Activated T-cell treated with anti-CD3 and anti-CD28 coated beads for 24 hours (primary cell): ENCODE measurements at places on chromosomes 1 and 21.

- no peak for DNase-seq
Observed at GRCh38 chr1:12405325-12406210, 175.7 kb downstream of the VPS13D start.

- no peak for DNase-seq
Observed at GRCh38 chr1:223137455-223138085, 5.5 kb downstream of the TLR5 start.

DNA sequence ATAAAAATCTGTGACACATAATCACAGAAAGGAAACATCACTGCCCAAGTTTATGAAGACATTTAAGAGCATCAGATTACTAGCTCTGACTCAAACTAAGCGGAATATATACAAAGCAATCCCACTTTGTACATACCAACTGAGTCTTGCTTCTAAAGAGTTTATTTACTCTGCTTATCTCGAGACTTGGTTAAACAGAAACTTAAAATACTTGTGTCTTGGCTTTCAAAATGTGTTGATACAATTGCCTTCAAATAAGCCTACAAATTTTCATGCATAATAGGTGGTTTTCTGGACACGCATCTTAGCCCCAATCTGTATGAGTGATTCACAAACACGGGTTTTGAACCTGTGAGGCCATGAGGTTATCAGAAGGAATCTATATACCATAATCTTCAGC, 21.0 kb downstream of the CD160 start:
- DNase-seq, result no peak

DNA sequence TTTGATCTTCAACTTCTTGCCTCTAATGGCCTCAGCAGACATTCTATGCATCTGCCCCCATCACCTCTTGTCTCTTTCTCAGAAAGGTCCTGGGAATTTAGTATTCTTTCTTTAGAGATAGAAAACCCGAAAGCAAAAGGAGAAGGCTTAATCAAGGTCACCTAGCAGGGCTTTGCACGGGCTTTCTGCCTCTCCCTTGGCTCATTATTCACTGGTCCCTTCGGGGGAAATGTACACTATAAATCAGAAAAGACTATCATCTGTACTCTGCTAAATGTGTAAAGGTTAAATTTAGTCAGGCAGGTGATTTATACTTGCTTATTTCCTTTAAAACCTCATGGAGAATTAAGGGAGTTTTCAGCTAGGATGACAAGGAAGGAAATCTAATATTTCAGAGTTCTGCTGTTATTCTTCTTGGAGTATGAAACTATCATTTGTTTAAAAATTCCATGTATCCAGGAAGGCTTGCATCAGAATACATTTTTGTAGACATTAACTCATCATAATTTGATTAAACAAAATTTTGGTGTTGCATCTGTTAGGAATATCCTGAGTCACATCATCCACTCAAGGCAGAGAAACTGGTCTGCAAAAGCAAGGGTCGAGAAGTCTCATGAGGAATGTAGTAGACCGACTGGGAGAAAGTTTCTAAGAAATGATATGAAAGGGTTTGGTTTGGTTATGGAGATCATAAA, 124.6 kb downstream of the GABPA start:
- DNase-seq, result no peak

DNA sequence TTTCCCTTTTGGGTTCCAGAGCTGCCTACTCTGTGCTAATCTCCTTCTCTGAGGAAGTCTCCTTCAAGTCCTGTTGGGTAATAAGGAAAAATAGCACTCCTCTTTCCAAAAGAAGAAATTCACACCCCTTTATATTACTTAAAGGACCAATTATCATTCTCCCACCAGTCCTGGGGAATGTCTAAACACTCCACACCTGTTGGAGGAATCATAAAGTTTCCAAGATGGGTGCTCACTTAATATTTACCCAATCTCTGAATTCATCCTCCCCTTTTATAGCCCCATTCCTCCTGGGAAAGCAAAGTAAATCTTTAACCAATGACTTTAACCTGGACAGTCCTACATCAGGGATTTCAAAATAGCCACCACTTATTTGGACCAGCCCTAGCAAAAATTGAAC, 873.1 kb downstream of the KCNT2 start:
- DNase-seq, result no peak

- DNase-seq, result no peak
Observed at GRCh38 chr1:180237869-180238476, 7.9 kb downstream of the LHX4 start.

DNA sequence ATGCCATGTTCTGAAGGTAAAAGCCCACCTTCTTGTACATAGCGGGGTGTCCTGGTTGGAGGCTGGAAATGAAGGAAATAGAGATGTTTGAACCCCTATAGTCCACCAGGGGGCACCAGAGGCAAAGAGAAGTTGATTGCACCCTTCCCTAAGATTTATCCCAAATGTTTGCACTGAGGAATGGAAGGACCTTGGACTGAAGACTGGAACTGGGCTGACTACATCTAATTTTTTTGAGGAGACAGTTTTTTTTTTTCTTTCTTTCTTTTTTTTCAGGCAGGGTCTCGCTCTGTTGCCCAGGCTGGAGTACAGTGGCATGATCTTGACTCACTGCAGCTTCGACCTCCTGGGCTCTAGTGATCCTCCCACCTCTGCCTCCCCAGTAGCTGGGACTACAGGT, 55.3 kb upstream of the EIF4G3 start:
- no peak for DNase-seq

GRCh38 chr1:76865696-76866286, 1.5 kb upstream of the ST6GALNAC5 start:
- no peak for DNase-seq

DNA sequence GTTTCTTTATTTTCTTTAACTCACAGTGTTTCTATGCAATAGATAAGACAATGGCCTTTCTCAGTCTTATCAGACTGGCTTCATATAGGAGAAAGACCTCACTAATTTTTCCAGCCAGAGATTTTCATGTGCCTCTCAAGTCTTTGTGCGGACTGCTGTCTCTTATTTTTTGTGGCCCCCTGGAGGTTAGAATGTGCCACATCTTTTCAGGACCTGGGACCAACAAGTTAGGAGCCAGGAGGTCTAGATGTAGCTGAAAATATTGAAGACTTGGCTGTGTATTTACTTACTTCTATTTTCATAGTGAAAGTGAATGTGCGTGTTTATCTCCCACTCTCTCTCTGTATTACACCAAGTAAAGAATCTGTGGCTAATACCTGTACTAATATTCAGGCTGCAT, 42.1 kb upstream of the CFHR3 start:
- no peak for DNase-seq

DNA sequence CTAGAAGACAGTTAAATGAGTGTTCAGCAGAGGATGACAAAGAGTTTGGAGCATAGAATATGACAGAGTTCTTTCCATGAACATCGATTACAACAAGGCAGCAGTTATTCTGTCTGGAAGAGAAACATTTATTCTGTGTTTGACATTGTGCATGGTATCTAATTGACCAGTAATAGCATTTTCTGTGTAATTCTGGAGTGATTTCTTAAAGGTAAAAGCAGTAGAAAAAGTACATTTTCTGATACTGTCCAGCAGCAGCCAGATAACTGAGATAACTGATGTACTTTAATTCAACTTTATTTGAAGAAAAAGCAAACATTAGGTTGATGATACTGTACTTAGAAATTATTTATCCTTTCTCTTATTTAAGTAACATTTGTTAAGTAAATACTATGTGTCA, 497.1 kb downstream of the AGBL4 start:
- no peak for DNase-seq

DNA sequence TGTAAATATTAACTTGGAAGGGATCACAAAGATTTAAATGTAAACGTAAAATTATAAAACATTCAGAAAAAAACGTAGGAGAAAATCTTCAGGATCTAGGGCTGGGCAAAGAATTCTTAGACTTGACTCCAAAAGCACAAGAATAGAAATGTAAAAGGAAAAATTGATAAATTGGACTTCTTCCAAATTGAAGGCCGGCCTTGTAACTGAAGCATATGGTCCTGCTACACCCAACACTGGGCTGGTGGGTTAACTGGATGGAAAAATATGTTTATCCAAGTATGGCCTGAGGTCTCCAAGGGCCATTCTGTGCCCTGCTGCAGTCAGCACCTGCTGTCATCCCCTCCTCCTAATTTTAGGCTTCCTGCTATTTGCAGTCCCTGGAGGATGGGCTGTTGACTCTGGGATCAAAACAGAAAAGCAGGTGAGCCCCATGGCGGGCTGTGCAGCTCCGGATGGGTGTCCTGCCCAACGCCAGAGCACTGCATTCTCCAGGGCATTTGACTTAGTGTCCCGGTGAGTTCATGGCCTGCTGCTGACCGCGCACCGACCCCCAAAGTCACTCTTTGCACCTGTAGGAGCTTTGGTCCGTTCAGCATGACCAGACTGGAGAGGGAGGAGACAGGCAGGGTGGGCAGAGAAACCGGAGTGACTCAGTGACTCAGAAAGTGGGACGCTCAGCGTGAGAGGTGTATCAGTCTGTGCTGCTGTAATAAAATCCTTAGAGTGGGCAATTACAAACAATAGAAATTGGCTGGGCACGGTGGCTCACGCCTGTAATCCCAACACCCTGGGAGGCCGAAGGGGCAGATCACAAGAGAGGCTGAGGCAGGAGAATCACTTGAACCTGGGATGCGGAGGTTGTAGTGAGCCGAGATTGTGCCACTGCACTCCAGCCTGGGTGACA, 6.1 kb upstream of the AIRE start:
- no peak for DNase-seq

DNA sequence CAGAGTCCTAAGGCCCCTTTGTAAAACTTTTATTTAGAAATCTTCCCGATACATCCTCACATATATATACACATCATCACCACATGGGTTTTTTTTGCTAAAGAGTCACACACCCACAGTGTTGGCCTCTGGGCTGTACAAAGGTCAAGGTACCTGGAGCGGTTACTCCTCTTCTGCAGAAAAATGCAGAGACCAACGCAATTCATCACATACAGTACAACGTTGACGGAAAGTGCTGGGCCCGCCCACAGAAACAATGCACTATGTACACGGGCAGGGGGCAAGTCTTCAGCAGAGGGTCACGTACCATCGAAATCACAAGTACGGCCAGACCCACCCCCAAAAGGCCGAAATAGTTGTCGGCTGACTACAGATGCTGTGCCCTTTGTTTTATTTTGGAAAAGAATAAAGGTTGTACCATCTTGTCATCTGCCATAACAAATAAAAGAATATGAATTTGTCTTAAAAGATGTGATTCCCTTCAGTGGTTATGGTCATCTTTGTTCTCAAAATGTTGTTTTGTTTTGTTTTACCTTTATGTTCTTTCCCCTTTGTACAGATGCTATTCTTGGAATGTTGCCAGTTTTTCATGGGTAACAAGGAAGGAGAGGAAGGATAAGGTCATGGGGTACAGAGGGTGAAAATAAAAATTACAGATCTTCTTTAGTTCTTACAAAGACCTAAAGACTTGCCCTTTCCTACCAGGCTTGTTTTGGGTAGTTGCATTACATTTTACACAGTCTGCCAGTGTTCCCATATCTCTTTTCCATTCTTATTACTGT, 15.6 kb downstream of the TAL1 start:
- DNase-seq, result no peak

- DNase-seq, result no peak
Observed at GRCh38 chr1:153773096-153773921, 1.9 kb upstream of the SLC27A3 start.

DNA sequence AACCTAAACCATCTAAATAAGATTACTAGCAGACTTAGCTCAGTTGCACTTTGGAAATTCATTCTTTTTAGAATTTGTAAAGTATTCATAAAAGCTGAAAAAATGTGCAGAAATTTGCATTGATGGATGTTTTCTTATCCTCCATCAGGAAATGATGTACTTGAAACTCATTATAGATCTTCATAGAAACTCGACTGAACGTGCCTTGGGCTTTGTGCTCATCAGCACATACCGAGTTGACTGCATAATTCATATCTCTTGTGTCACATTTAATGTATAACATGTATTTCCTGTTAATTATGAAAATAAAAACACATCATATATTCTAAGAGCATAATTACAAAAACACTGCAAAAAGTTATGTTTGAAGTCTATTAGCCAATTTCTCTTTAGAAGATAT, 290.9 kb upstream of the NR5A2 start:
- DNase-seq, result no peak

- no peak for DNase-seq
Observed at GRCh38 chr1:182656842-182657397, 27.5 kb downstream of the RGS8 start.

- DNase-seq, result no peak
Observed at GRCh38 chr21:17775431-17776126, 43.6 kb downstream of the C21orf91 start.

- DNase-seq, result no peak
Observed at GRCh38 chr1:8816264-8816663, 1.2 kb downstream of the RERE start.

DNA sequence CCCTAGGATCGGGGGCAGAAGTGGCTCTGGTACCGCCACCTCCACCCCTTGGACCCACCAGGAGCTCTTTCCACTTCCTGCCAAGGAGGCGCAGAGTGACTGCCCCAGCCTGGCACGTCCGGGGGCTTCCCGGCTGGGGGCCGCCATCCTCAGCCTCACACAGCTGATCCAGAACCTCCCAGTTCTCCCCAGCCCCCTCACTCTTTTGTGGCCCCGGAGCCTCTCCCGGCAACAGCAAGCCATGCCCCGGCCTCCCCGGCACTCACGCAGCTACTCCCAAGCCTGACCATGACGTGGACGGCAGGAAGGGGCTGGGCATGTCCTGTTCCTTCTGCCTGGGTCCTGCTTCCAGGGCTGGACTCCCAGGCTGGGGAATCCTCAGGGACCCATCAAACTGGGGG, 17.1 kb downstream of the TP73 start:
- DNase-seq, result no peak
